NCI-H345 (cell line): ENCODE measurements at places on chromosomes 6 and 20.

DNA sequence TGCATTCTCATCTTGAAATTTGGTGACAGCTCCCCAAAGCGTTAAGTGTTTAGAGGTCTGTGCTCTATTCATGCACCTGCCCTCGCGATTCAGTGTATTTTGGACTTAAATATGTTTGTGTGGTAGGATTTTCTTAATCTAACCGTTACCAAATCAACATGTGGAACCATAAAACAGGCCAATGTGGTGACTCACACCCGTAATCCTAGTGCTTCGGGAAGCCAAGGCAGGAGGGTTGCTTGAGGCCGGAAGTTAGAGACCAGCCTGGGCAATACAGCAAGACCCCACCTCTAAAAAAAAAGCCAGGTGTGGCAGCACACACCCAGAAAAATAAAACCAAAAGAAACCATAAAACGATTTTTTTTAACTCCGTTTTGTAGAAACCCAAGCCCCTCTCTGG is 31.5 kb downstream of the PYGB start:
- no peak for DNase-seq

- no peak for DNase-seq
These were observed 93.7 kb downstream of the TCP11 start for GRCh38 chr6:35047265-35048011.

GRCh38 chr6:40854592-40854991 is 184.4 kb downstream of the UNC5CL start:
- DNase-seq: no peak

- DNase-seq: no peak
These were observed 107.1 kb upstream of the BACH2 start for GRCh38 chr6:90403489-90404381.

- peak; percentile 12 for DNase-seq
These were observed 14.9 kb upstream of the FAM210B start for GRCh38 chr20:56343861-56344381.

DNA sequence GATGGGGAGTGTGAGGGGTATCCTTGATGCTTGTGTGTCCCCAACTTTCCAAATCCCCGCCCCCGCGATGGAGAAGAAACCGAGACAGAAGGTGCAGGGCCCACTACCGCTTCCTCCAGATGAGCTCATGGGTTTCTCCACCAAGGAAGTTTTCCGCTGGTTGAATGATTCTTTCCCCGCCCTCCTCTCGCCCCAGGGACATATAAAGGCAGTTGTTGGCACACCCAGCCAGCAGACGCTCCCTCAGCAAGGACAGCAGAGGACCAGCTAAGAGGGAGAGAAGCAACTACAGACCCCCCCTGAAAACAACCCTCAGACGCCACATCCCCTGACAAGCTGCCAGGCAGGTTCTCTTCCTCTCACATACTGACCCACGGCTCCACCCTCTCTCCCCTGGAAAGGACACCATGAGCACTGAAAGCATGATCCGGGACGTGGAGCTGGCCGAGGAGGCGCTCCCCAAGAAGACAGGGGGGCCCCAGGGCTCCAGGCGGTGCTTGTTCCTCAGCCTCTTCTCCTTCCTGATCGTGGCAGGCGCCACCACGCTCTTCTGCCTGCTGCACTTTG is at the start of gene TNF:
TSS of gene TNF (plus strand) at position 231 of the 567 bp plus-strand sequence. CDS start at position 408, 177 bp downstream.
- DNase-seq: no peak

DNA sequence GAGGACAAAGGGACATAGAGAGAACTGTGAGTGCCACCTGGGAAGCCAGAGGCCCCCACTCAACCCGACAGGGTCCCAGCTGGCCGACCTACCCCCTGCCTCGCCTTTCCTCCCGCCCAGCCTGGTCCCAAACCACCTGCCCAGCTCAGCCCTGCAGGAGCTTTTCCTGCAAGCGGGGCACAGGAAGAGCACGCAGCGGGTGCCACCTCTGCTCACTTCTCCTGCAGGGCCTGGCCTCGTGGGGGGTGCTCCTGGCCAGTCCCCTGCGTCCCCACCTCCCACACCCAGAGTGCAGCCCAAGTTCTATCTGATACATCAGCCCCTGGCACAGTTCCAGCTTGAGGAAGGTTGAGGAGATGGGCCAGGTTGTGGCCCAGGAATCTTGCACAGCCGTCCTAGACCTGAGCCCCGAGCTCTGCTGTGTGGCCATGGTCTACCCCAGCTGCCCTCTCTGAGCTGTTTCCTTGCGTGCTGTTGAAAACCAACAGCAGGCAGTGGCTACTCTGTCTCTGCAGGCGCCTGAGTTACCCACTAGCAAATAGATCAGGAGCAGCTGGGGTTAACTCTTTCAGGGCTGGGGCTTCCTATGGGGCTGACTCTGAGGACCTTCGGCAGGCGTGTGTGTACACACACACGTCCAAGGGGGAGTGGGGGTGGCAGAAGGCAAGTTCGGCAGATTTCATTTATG is 1.7 kb downstream of the NECAB3 start:
- peak; percentile 84 for DNase-seq

DNA sequence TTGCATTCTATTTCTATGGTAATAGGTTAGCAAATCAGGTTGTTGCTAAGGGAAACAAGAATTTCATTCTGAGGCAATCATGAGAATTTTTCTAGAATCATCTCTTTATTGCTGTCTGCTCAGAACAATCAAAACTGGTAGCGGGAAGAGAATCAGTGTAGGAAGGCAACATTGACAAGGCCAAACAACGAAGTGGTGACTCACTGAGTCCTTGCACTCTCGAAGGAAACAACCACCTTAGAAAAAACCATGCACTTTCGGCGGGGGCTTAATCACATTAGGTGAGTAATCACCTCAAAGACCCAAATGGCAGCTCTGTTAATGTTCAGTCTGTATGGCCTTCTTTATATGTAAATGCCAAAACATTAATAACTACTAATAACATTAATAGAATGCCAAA is 78.8 kb upstream of the MAP7 start:
- DNase-seq: no peak

DNA sequence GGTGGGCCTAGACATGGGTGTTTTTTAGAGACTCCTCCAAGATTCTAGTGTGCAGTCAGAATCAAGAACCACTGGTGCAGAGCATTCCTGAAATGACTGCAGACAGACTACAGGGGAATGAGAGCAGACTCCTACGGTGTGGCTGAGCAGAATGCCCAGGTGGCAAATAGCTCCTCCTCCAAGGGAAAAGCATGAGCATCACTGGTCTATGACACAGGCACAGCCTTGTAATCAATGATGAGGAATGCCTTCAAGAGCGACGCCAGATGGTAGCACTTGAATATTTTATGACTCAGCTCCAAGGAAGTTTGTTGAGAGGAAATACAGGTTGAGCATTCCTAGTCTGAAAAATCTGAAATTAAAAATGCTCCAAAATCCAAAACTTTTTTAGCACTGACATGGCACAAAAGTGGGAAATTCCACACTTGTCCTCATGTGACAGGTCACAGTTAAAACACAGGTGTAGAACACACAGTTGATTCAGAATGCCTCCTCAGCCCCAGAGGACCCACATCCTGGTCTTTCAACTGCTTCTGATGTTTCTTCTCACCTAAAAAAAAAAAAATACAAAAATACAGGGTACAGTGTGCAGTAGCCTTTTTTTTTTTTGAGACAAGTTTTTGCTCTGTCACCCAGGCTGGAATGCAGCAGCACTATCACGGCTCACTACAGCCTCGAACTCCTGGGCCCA is 10.6 kb upstream of the FAM8A1 start:
- no peak for DNase-seq

GRCh38 chr6:52509281-52510212 is 67.3 kb downstream of the TRAM2 start:
- no peak for DNase-seq

DNA sequence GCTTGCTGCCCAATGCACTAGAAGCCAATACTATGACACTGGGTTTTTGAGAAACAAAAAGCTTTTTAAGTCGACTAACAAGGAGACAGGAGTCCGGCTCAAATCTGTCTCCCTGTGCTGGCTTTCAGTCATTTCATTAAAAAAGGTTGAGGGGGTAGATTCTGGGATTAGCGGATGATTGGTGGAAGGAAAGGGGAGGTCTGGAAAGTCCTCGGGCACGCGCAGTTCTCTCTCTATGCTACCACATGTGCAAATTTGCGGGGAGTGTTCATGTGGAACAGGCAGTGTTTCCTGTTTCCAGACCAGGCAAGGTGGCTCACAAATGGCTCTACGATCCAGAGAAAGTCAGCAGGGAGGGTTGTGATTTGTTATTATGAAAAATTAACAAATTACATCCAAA is 89.1 kb upstream of the TOX2 start:
- DNase-seq: no peak

GRCh38 chr20:45433316-45433715 is 17.4 kb downstream of the PIGT start:
- no peak for DNase-seq

GRCh38 chr6:163520956-163521355 is 106.4 kb downstream of the QKI start:
- no peak for DNase-seq

DNA sequence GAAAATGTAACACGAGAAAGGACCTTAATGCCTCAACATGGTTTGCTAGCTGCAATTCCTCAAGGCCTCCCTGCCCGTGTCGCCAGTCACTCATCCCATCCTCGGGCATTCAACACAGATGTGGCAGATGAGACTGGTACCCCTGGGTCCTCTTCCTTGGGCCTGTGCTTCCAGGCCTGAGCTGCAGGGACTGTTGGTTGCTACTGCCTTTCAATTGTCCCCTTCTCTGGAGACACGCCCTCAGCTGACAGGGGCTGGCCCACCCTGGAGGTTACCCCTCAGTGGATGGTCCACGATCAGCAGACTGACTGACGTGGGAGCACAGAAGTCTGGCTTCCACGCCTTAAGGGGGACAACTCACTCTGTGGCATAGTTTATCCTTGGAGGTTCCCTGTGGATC is 495.1 kb upstream of the CHD6 start:
- DNase-seq: no peak

DNA sequence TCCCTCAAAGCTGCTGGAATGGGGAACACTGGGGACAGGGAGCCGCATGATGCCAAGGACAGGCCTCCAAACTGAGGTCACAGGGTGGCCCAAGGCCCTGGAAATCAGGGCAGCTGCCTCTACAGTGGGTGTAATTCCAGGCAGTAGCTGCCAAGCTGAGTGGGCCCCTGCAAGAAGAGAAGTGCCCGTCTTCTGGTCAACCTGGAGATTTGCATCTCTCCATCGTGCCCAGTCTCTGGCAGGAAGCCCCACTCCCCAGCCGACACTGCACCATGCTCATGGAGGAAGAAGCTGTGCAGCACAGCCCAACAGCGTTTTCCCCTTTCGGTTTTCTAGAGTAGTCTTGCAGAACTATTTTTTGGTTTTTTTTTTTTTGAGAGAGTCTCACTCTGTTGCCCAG is 2.2 kb upstream of the FAM209A start:
- no peak for DNase-seq

DNA sequence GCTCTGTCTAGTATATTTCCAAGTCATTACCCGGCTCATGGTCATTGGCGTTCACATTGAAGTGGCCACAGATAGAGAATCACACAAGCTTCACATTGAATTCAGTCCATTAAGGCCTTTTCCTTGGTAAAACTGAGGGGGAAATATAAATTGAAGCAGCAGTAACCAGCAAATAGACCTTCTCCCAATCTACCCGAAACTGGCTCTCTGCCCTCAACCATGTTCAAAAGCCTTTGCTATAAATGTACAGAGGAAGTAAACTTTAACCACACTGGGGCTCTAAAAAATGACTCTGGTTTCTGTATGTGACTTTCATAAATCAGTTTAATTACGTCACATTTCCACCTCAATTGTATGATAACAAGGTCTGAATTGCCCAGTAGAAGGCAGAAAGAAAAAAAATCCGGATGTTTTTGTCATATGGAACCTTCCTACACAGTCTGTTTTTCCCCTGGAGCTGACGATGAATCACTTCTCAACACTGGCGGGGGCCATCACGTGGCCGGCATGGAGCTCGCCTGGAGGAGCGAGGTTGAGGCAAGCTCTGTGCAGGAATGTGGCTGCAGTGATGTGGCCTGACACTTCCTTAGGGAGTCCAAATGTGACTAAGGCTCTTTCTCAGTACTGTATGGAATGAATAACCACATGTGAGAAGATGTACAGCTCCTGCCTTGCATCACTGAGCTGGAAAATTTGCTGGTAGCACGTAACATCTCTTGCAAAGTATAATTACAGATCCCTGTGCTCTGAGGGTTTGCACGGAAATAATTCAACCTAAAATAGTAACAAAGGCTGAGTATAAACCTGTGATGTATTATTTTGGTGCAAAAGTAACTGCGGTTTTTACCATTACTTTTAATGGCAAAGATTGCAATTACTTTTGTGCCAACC is 58.6 kb upstream of the SNX9 start:
- DNase-seq: no peak

DNA sequence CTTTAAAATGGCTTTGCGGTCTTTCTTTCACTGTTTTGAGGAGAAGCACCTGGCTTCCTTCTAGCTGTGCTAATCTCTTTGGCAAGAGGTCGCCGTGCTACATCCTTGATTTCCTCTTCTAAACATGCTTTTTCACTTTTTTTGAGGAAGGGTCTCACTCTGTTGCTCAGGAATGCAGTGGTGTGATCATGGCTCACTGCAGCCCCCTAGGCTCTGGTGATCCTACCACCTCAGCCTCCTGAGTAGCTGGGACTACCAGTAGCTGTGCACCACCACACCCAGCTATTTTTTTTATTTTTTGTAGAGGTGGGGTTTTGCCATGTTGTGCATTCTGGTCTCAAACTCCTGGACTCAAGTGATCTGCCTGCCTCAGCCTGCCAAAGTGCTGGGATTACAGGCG is 40.5 kb downstream of the RSPH3 start:
- no peak for DNase-seq

DNA sequence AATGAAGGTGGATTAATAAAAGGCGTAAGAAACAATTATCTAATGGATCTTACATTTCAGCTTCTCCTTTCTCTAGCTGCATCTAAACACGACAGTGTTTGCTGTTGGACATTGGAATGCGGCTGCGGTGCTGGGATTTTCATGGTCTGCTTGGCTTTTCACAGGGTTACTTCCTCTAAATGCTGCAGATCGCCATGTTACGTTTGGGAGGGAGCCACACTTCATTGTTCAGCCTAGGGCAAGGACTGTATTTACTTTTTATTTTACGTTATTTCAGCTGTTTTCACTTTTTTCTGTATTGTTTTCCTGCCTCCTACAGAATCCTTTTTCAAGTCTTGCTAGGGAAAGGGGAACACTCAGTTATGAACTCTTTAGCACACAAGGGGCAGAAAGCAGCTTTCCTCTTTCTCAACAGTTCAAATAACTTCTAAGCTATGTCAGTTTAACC is 97.9 kb upstream of the MTHFD1L start:
- DNase-seq: no peak

GRCh38 chr20:48142516-48142773 is 357.2 kb upstream of the SULF2 start:
- peak; percentile 83 for DNase-seq

GRCh38 chr6:136564180-136564579 is 14.0 kb upstream of the MAP7 start:
- no peak for DNase-seq
